ENCODE measurements at places on chromosomes 13 and 19.

- no peak for DNase-seq
Observed at GRCh38 chr13:99923877-99924582, 47.5 kb downstream of the ZIC5 start.

DNA sequence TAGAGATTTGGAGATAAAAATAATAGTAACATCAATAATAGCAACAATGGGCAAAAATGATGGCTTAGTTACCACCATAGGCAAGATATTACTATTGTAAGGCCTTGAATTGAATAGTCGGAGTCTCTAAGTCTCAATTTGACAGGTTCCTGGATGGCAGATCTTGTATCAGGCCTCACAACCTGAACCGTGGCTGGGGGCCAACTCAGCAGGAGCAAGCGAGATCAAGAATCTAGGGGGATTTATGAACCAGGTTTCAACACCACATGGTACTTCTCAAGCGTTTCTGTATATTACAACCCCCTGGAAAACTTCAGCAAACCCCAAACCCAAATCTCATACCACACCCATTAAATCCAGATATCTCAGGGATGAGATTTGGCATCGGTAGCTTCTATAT is 573.8 kb downstream of the LIG4 start:
- no peak for DNase-seq

DNA sequence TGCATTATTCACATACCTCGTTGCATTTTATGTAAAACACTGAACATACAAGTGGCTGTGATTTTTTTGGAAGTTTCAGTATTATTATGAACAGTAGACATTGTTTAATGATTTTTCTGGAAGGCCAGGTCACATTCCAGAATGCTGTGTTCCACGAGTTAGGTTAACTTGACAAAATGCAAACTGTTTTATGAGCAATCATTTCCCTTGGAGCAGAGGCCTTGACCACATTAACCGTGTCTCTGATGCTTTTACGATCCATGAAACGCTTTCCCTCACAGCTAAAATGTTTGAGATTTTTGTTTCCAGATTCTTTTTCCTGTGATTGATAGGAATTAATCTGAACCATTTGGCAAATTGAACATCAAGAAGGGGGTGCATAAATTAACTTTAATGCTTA is 57.8 kb downstream of the MBNL2 start:
- DNase-seq, result no peak

DNA sequence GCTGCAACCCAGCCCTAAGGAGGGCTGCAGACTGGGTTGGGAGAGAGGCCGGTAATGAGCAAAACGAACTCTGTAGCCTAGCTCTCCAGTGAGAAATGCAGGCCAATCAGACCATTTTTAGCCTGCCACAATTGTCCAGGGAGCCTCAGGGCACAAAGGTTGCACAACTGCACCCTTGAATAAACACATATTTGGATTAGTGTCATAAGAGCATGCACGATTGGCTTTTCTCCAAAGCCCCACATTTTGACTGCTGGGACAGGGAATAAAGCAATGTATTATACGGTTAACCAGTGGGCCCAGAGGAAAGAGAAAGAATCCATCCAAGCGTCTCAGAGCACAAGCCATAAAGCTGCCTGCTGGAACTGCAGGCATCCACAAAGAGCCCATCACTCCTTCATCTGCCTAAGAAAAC is 729.4 kb upstream of the SGCG start:
- no peak for DNase-seq

GRCh38 chr19:39411081-39411831 is 1.2 kb upstream of the PLEKHG2 start:
- DNase-seq, result peak; percentile 72

- DNase-seq, result no peak
Observed at GRCh38 chr19:4930664-4931063, 21.4 kb downstream of the UHRF1 start.

GRCh38 chr19:49690079-49690655 is 749 bp upstream of the CPT1C start:
- no peak for DNase-seq

DNA sequence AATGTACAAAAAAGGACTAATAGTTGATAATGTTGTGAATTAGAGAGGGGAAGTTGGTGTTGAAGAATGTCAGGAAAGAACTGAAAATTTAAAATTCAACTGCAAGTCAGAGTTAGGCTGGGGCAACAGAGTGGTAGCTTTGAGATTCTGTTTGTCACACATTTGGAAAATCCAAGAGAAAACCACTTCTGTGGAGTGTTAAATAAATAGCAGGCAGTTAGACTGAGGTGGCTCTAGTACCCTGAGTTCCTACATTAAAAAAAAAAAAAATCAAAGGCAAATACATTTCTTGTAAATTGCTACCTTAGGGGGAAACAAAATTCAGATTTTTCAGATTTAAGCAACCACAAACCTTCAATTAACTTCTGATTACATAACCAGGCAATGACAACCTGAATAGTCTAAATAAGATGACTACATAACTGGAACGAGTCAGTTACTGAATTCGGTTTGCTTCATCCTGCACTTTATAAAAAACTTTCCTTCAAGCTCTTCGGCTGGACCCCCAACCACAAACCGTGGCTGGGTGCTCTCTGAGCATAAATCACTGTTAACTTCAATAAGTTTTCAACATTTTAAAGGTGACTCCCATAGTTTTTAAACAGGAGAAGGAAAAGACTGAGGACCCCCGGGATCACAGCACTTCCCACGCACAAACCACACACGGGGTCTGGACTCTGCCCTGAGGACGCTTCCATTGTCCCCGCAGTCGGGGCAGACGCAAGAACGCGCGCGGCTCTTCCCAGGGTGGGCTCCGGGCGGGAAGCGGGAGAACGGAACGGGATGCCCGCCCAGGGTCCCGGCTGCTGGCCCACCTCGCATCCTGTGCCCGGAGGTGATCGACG is 725 bp downstream of the ZNF682 start:
- no peak for DNase-seq

Measured in CD4-positive, alpha-beta T cell treated with Interleukin-12 subunit alpha and Interleukin-12 subunit beta, for 1 hour (primary cell).